ENCODE measurements at places on chromosomes 2 and 18.

GRCh38 chr2:128280158-128280871 lies 38.4 kb downstream of the HS6ST1 start:
- H3K27ac ChIP-seq: no peak overlapping the region
- H3K27me3 ChIP-seq: no peaks in the 10 kb centered on the region
- H3K36me3 ChIP-seq: peaks cover 3% of the 10 kb centered on the region
- no peaks in the 10 kb centered on the region for H3K4me1 ChIP-seq
- H3K4me3 ChIP-seq: no peak overlapping the region

DNA sequence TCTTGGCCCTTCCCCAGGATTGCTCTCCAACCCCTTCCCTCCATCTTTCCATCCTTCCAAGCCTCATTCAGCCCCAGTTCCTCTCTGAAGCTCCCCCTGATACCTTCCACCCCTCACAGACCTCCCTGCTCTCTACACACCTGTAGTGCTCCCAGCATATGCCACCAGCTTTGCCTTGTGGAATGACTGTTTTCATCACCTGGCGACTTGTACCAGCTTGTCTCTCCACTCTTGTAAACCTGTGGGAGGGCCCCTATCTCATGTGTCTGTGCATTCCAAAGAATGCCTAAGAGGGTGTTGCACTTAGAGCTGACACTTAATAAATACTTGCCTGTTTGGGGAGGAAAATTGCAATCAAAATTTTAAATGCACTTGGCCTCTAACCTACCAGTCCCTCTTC lies 198.7 kb downstream of the BCL11A start:
- no peak overlapping the region for H3K27ac ChIP-seq
- H3K36me3 ChIP-seq: no peaks in the 10 kb centered on the region
- H3K4me1 ChIP-seq: no peaks in the 10 kb centered on the region
- H3K4me3 ChIP-seq: no peak overlapping the region

DNA sequence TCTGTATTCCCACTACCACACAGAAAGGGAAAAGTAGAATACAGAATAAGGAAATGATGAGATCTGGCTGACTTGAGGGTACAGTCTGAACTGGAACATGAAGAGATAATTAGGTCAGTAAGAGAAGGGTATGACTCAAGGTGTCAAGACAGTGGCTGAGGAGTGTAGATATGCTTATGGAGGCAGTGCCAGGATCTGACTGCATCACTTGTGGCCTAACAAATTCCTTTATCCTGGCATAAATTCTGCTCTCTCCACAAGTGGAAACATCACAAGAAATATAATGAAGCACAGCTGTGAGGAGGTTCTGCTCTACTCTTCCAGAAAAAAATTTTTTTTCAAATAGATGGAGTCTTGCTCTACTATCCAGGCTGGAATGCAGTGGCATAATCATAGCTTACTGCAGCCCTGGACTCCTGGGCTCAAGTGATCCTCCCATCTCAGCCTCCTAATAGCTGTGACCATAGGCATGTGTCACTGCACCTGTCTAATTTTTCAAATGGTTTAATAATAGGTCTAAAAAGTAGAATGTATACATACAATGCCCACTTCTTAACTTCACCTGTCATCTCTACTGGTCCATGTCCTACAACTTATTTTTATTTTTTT lies 85.3 kb downstream of the C2orf74 start:
- H3K4me1 ChIP-seq: no peaks in the 10 kb centered on the region
- no peaks in the 10 kb centered on the region for H3K27me3 ChIP-seq

GRCh38 chr2:102376052-102376591 lies 20.5 kb downstream of the IL18R1 start:
- H3K36me3 ChIP-seq: no peaks in the 10 kb centered on the region
- H3K4me3 ChIP-seq: no peak overlapping the region
- no peak for DNase-seq
- no peaks in the 10 kb centered on the region for H3K27me3 ChIP-seq

GRCh38 chr18:12253027-12253426 lies 1.1 kb upstream of the CIDEA start:
- H3K4me3 ChIP-seq: no peak overlapping the region
- no peaks in the 10 kb centered on the region for H3K27me3 ChIP-seq
- no peak for DNase-seq
- H3K27ac ChIP-seq: no peak overlapping the region
- H3K4me1 ChIP-seq: no peaks in the 10 kb centered on the region

- H3K36me3 ChIP-seq: no peaks in the 10 kb centered on the region
- no peaks in the 10 kb centered on the region for H3K4me1 ChIP-seq
Measured at GRCh38 chr2:205688417-205689200, 6.3 kb downstream of the NRP2 start.

- no peak overlapping the region for H3K27ac ChIP-seq
- no peaks in the 10 kb centered on the region for H3K36me3 ChIP-seq
- H3K27me3 ChIP-seq: no peaks in the 10 kb centered on the region
- no peak overlapping the region for H3K4me3 ChIP-seq
- no peak for DNase-seq
Measured at GRCh38 chr2:149103081-149103620, 64.7 kb downstream of the LYPD6B start.

Measured in right atrium auricular region (tissue), 2 donors.